SK-MEL-5 (cell line): ENCODE measurements at places on chromosomes 7 and 10.
A peak's percentile ranks its signal among the peaks of the same experiment; 100 is the strongest.

DNA sequence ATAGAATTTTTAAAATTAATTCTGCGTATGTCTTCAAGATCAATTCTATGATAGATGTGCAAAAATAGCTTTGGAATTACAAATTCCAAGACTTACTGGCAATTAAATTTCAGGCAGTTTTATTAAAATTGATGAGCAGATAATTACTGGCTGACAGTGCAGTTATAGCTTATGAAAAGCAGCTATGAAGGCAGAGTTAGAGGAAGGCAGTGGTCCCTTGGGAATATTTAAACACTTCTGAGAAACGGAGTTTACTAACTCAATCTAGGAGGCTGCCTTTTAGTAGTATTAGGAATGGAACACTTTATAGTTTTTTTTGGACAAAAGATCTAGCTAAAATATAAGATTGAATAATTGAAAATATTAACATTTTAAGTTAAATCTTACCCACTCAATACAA, 70.8 kb downstream of the CFTR start:
- no peak for DNase-seq

DNA sequence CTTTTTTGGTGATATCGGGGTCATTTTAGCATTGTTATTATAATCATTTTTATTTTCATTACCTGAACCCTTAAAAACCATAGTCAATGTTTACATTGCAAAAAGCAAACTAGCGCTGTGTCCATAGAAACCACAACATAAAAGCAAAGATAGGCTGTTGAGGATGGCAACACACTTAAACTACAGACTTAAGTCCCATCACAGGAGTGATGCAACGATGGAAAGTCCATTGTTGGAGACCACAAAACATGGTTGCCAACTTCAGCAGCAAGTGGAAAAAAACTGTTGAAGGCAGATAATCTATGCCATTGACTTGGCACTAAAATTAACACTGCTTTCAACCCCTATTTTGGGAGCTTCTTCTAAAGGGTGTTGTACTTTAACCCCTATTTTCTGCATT, 398.8 kb upstream of the IGFBP3 start:
- no peak for DNase-seq

DNA sequence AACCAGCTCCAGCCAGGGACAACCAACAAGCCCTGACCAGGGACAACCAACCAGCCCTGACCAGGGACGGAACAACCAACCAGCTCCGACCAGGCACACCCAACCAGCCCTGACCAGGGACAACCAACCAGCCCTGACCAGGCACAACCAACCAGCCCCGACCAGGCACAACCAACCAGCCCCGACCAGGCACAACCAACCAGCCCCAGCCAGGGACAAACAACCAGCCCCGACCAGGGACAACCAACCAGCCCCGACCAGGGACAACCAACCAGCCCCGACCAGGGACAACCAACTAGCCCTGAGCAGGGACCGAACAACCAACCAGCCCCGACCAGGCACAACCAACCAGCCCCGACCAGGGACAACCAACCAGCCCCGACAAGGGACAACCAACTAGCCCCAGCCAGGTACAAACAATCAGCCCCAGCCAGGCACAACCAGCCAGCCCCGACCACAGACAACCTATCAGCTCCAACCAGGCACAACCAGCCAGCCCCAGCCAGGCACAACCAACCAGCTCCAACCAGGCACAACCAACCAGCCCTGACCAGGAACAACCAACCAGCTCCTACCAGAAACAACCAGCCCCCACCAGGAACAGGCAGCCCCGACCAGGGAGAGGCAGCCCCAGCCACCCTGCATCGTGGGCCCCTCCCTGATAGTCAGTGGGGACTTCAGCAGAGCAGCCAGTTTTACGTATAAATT, 56.4 kb downstream of the PROSER2 start:
- DNase-seq: no peak

DNA sequence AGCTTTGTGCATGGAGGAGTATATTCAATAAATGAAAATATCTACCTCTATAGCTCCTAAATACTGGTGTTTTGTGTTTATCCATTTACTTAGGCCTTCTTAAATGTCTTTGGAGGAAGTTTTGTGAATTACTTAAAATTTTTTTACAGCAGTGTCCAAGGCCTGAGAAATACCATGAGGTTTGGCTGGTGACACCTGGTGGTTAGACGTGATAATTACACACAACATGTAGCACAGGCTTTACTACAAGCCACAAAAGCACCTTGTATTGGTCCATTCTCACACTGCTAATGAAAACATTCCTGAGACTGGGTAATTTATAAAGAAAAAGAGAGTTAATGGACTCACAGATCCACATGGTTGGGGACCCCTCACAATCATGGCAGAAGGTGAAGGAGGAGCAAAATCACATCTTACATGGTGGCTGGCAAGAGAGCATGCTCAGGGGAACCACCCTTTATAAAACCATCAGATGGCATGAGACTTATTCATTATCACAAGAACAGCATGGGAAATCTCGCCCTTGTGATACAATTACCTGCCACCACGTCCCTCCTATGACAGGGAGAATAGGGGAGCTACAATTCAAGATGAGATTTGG, 20.6 kb downstream of the HYAL4 start:
- DNase-seq: peak; percentile 88

- DNase-seq: peak; percentile 84
These were observed 350.0 kb downstream of the CRPPA start for GRCh38 chr7:16071246-16071857.

DNA sequence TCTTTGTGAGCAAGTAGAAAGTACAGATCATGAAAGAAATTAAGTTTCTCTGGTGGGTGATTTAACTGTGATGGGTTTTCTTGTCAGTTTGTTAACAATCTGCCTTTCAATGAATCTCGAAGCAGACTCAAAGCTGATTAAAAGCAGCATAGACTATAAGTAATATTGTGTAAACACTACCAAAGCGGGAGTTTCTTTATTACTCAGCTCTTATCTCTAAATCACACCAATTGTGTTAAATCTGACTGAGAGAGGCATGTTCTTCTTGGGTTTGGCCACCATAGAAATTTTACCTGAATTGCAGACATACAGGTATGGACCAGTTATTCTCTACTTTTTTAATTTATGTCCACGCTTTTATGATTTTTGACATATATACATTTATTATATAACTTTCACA, 65.2 kb downstream of the DKK1 start:
- DNase-seq: no peak

DNA sequence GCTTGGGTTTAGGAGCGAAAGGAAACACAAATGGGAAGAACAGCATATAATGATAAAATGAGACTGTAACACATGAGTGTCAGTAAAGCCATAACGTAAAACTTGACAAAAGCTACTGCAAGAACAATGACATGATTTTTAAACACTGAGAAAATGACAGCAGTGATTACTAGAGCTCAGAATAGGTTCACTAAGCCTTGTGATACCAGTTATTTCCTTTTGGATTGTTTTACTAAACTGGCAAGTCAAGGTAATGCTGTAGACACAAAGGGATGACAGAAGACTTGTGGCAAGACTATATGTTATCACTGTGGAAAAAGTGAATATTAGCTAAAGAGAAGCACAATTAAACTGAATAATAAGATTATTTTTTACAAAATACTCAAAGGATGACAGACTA, 12.7 kb downstream of the NCOA4 start:
- no peak for DNase-seq

- DNase-seq: no peak
These were observed 27.1 kb upstream of the SEMA3C start for GRCh38 chr7:80945976-80946375.

- no peak for DNase-seq
These were observed 41.1 kb upstream of the DLG5 start for GRCh38 chr10:77967611-77968022.

GRCh38 chr7:151795168-151795811, 81.6 kb downstream of the PRKAG2 start:
- DNase-seq: no peak

DNA sequence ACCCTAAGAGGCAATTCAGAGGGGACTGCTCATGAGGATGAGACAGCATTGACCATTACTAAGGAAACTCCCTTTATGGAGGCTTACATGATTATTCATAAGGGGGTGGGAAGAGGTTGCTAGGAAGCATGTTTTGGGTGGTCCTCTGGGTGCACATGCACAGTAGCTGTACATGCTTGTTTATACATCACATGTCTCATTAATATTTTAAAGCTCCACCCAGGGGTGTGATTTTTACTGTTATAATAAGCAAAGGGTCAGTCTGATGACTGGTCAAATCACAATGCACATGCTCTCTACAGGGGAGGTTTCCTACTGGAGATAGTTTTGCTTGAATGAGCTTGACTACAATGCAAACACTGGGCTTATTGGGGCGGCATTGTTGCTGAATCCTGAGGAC, 23.8 kb upstream of the PPP1R9A start:
- DNase-seq: no peak

- no peak for DNase-seq
These were observed 2.3 kb upstream of the CNNM1 start for GRCh38 chr10:99326871-99327270.

DNA sequence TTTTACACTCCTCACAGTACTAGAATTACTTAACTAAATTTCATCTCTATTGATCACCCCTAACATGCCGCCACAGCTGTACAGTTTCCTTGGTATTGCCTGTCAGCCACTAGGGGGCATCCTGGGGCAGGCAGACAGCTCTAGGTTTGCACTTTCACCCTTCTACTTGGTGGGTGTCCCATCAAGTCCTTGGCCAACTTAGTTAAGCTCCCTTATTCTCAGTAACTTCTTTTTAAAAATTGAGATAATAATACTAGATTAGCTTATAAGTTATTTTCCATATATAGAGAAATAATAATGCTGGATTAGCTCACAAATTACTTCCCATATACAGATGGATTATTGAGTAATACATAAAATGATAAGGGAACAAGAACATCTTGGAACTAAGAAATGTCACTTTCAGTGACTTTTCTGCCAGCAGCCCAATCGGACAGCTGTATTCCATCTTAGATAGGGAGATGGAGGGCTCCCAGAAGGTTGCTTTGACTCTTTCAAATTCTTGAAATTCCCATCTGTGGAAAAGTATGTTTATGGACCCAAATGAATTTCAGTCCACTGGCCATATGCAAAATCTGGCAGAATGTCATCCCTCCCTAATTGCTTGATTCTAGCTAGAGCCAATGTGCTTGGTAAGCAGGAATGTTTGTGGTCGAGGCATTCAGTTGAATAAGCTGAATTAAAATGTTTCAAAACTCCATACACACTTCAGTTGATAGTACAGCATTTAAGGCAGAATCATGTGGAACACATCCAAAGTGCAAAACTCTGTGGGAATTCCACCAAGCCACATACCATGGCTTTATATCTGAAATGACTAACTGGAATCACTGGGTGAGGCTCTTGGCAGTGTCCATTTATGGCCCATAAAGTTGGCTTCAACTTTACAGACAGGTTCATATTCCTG, 309.7 kb downstream of the CSTF2T start:
- peak; percentile 62 for DNase-seq

DNA sequence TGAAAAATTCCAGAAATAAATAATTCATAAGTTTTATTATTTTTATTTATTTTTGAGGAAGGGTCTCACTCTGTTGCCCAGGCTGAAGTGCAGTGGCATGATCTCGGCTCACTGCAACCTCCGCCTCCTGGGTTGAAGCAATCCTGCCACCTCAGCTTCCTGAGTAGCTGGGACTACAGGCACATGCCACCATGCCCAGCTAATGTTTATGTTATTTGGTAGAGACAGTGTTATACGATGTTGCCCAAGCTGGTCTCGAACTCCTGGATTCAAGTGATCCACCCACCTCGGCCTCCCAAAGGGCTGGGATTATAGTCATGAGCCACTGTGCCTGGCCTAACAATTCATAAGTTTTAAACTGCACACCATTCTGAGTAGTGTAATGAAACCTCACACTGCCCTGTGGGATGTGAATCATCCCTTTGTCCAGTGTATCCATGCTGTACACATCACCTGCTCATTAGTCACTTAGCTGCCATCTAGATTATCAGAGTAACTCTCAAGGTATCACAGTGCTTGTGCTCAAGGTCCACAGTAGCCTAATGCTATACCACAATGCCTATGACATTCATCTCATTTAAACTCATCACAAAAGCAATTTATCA, 17.9 kb downstream of the RTKN2 start:
- DNase-seq: peak; percentile 88

DNA sequence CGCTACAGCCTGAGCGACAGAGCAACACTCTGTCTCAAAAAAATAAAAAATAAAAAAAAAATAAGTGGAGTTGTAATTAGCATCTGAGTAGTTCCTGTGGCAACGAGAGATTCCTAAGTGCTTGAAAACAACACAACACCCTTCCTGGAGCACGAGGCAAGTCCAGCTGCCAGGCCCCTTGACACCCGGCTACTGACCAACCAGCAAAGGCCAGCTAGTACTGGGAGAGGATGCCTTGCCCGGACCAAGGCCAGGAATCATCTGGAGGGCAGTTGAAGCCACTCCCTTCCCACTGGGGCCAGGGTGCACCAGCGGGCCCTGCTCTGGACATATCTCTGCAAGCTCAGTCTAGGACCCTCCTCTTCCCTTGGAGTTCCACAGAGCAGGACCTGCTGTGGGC, 536 bp downstream of the C10orf105 start:
- no peak for DNase-seq

- DNase-seq: no peak
These were observed 561.7 kb downstream of the SDK1 start for GRCh38 chr7:3862774-3863173.

DNA sequence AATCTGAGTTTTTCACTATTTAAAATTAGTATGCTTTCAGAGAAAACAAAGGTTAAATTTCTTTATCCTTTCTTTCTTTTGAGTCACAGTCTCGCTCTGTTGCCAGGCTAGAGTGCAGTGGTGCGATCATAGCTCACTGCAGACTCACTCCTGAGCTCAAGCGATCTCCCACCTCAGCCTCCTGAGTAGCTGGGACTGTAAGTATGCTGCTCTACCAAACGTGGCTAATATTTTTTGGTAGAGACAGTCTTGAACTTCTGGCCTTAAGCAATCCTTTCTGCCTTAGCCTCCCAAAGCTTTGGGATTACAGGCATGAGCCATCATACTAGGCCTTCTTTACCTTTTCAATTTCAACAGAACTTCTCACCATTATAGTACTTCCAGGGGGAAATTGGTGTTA, 113.7 kb downstream of the TRIM24 start:
- DNase-seq: no peak

DNA sequence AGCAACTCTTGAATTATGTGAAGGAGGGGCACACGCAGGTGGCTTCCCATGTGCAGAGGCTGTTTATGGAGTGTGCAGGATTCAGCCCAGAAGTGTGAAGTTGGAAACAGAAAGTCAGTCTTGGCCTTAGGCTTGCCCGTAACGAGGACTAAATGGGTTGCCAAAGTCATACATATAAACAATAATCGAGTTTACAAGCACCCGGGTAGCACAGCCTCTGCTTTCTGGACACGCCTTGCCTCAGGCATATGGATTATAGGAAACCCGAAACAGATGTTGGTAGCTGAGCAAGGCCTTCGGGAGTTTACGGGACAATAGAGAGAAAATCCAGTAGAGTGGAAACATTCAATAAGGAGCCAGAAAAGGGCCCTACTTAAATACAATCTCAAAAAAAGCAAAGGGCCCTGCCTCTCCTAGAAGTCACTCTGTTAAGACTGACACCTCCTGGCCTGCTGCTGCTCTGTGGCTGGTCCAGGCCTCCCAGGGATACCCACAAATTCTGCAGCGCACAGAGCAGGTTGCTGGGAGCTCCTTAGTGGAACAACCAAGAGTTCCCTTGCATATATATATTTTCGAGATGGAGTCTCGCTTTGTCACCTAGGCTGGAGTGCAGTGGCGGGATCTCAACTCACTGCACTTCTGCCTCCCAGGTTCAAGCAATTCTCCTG, 48.5 kb downstream of the SMKR1 start:
- no peak for DNase-seq
